ENCODE measurements at places on chromosomes 2 and 18. TPM values are rescaled to one million over a fixed set of nuclear protein-coding genes. Genes with fewer than 3 reads are reported as not detected.

Gene ACTG2
- total RNA-seq = not detected

Gene DSC1
- 0.16 TPM for total RNA-seq

Gene MAP3K19
- not detected for total RNA-seq

Gene IL1F10
- not detected for total RNA-seq

Gene GPR148
- not detected for total RNA-seq

DNA sequence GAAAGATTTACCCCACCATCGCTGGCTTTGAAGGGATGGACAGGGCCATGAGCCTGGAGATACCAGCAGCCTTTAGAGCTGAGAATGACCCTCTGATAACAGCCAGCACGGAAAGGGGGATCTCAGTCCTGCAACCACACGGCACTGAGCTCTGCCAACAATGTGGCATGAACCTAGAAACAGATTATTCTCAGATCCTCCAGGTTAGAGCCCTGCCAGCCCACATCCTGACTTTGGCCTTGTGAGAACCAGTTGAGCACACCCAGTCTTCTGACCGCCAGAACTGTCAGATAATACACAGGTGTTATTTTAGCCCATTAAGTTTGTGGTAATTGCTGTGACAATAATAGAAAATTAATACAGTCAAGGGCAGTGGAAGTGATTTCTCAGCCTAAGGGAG lies 9.4 kb upstream of the GNLY start:
- H3K27me3 ChIP-seq = peaks cover 31% of the 10 kb centered on the region
- H3K27ac ChIP-seq = no peak overlapping the region
- H3K4me1 ChIP-seq = peaks cover 2% of the 10 kb centered on the region
- H3K36me3 ChIP-seq = no peaks in the 10 kb centered on the region
- DNase-seq = no peak
- no peak overlapping the region for H3K4me3 ChIP-seq

GRCh38 chr2:29747786-29748470 lies 173.5 kb downstream of the ALK start:
- H3K27me3 ChIP-seq = peaks cover 18% of the 10 kb centered on the region
- no peak overlapping the region for H3K4me3 ChIP-seq
- DNase-seq = no peak
- H3K36me3 ChIP-seq = no peaks in the 10 kb centered on the region

DNA sequence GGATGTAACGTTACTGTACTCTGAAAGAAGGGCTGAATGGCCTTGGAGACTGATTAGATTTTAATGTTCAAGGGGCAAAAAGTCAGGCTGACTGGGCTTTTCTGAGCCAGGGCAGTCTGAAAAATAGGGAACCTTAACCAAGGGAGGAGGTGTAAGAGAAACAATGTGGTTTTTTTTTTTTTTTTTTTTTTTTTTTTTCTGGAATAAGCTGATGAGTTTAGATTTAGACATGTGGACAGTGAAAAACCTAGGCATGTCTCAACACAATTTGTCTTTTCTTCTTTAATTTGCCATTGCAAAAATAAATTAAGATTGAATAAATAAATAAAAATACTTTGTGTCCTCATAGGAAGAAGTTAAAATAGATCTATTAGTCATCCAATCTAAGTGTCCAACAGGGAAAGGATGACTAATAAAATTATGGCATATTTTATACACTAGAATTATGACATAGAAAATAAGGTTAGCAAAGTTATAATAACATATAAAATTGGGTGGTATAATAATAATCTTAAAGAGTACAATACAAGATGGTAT lies 237.6 kb upstream of the TRIB2 start:
- no peak for DNase-seq
- no peak overlapping the region for H3K27ac ChIP-seq
- H3K4me1 ChIP-seq = peaks cover 2% of the 10 kb centered on the region
- H3K27me3 ChIP-seq = no peaks in the 10 kb centered on the region
- H3K36me3 ChIP-seq = peaks cover 1% of the 10 kb centered on the region

GRCh38 chr2:38387887-38388286 lies 10.8 kb upstream of the ATL2 start:
- H3K4me1 ChIP-seq = peaks cover 22% of the 10 kb centered on the region
- DNase-seq = no peak
- H3K4me3 ChIP-seq = peak overlapping the region; percentile 63
- peaks cover 2% of the 10 kb centered on the region for H3K36me3 ChIP-seq
- H3K27ac ChIP-seq = peak overlapping the region; percentile 90

DNA sequence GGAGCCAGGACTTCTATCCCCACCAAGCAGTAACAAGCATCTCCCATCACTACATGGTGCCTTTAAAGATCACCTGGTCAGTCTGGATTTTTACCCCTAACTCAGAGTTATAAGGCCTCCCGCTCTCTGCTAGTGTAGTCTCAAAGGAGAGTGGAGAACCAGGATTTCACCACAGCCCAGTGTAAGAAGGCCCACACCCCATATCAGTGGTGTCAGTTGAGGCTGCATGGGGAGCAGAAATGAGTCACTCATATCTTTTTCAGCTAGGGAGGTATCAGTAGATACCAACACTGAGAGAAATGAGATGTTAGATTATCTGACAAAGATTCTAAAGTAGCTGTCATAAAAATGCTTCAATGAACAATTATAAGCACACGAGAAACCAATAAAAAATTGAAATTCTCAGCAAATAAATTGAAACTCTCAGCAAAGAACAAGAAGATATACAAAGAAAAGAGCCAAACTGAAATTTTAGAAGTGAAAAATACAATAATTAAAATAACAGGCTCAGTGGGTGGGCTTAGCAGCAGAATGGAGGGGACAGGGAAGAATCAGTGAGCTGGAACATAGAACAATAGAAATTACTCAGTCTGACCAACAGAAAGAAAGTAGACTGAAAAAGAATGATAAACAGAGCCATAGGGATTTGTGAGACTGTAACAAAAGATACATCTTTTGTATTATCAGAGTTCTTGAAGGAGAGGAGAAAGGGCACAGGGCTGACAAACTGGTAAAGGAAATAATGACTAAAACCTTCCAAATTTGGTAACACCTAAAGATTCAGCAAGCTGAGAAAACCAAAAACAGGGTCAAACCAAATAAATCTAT lies 257.7 kb downstream of the ANAPC1 start:
- no peak overlapping the region for H3K27ac ChIP-seq
- H3K27me3 ChIP-seq = no peaks in the 10 kb centered on the region
- H3K4me1 ChIP-seq = no peaks in the 10 kb centered on the region
- H3K36me3 ChIP-seq = peaks cover 2% of the 10 kb centered on the region
- DNase-seq = no peak

GRCh38 chr2:7801212-7801611 lies 880.6 kb upstream of the ID2 start:
- DNase-seq = no peak
- peaks cover 4% of the 10 kb centered on the region for H3K27me3 ChIP-seq
- peaks cover 2% of the 10 kb centered on the region for H3K36me3 ChIP-seq
- H3K27ac ChIP-seq = no peak overlapping the region
- no peaks in the 10 kb centered on the region for H3K4me1 ChIP-seq
- no peak overlapping the region for H3K4me3 ChIP-seq

GRCh38 chr2:5695654-5696403 lies 3.6 kb downstream of the SOX11 start:
- peaks cover 6% of the 10 kb centered on the region for H3K36me3 ChIP-seq
- peaks cover 6% of the 10 kb centered on the region for H3K4me1 ChIP-seq
- DNase-seq = no peak
- no peak overlapping the region for H3K27ac ChIP-seq

DNA sequence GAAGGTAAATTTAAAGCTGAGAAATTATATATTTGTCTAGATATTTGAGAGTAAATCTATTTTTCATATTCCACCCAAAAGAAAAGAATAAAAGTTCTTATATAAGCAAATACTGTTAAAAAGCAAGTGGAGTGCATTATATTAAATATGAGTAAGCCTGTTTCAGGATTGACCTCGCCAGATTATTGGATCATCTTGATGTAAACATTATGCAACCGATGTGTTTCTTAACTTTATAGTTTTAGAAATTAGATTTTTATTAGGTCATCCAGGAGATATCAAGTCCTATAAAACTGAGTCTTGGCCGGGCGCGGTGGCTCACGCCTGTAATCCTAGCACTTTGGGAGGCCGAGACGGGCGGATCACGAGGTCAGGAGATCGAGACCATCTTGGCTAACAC lies 100.3 kb upstream of the MSTN start:
- no peaks in the 10 kb centered on the region for H3K4me1 ChIP-seq
- H3K36me3 ChIP-seq = no peaks in the 10 kb centered on the region
- H3K4me3 ChIP-seq = no peak overlapping the region
- no peak overlapping the region for H3K27ac ChIP-seq
- no peaks in the 10 kb centered on the region for H3K27me3 ChIP-seq

DNA sequence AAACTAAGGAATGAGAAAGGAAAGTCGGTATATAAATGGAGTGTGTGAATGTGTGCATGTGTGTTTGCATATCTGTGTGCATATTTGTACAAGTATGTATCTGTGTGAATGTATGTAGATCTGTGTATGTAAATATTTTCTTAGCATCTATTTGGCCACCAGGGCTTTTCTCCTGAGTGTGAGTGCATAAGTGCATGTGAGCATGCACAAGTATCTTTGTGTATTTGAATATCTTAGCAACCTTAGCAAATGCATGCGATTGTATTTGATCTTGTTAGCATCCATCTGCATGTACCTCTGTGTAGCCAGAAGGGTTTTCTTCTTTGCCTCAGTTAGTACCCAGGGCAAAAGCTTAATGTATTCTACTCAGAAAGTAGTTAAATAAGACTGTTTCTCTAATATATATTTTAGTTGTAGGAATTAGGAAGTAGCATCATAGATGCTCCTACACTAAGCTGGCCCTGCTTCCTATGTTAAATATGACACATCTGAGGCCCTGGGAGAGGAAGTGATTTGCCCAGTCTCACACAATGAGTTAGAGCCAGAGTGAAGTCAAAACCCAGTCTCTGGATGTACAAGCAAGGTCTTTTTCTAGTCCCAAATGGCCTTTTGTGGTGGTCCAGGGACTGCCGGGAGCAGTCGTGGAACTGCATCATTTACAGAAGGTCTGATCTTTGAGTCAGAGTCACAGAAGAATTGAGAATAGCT lies 9.2 kb downstream of the FKBP1B start:
- peaks cover 4% of the 10 kb centered on the region for H3K4me1 ChIP-seq
- H3K27me3 ChIP-seq = no peaks in the 10 kb centered on the region
- no peak for DNase-seq
- H3K36me3 ChIP-seq = no peaks in the 10 kb centered on the region

- H3K4me3 ChIP-seq = no peak overlapping the region
- H3K36me3 ChIP-seq = peaks cover 3% of the 10 kb centered on the region
- no peak for DNase-seq
Measured at GRCh38 chr18:35050705-35051195, 9.5 kb downstream of the MAPRE2 start.

GRCh38 chr18:46042571-46043123 lies 29.4 kb downstream of the PSTPIP2 start:
- H3K27ac ChIP-seq = peak overlapping the region; percentile 86
- peaks cover 32% of the 10 kb centered on the region for H3K4me1 ChIP-seq
- DNase-seq = no peak
- peak overlapping the region; percentile 78 for H3K4me3 ChIP-seq
- H3K36me3 ChIP-seq = peaks cover 6% of the 10 kb centered on the region

GRCh38 chr2:16022548-16023240 lies 82.3 kb downstream of the MYCN start:
- no peaks in the 10 kb centered on the region for H3K36me3 ChIP-seq
- H3K4me3 ChIP-seq = no peak overlapping the region
- DNase-seq = no peak
- H3K27ac ChIP-seq = no peak overlapping the region
- H3K4me1 ChIP-seq = no peaks in the 10 kb centered on the region

DNA sequence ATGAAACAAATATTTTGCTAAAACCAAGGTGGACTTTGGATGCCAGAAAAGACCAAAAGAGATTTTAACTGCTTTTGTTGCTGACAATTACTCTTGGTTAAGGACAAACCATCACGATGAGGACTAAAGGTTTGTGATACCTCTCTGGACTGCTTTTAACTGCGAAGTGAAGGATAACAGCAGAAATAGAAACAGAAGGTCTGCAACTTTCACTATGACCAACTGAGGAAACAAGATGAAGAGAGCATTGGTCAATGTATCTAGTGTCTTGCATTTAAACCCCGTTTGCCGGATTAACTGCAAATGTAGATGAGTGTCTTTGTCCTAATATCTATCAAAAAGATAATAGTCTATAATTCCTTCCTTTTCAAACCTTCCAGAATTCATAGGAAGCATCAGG lies 541.7 kb downstream of the ERBB4 start:
- H3K4me1 ChIP-seq = no peaks in the 10 kb centered on the region
- H3K36me3 ChIP-seq = no peaks in the 10 kb centered on the region
- DNase-seq = no peak
- H3K27ac ChIP-seq = no peak overlapping the region
- no peak overlapping the region for H3K4me3 ChIP-seq

DNA sequence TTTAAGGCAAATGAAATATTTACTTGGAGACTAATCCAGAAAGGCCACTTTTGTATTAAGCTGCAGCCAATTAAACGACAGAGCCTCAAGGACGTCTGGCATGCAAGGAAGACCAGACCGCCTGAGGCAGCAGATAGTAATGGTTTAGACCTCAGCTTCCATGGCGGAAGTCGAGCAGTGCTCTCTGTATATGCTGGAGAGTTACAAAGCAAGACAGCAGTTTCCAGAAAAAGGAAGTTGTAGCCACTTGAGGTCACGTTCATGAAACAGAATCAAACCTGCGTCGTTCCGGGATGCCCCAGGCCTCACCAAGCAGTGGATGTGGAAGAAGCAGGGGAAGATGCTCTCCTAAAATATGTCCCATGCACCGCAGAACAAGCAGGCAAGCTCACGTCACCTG lies 142.0 kb downstream of the PTGR3 start:
- no peak overlapping the region for H3K4me3 ChIP-seq
- peaks cover 2% of the 10 kb centered on the region for H3K36me3 ChIP-seq
- peaks cover 22% of the 10 kb centered on the region for H3K4me1 ChIP-seq
- no peak for DNase-seq
- peak overlapping the region; percentile 99 for H3K27ac ChIP-seq

DNA sequence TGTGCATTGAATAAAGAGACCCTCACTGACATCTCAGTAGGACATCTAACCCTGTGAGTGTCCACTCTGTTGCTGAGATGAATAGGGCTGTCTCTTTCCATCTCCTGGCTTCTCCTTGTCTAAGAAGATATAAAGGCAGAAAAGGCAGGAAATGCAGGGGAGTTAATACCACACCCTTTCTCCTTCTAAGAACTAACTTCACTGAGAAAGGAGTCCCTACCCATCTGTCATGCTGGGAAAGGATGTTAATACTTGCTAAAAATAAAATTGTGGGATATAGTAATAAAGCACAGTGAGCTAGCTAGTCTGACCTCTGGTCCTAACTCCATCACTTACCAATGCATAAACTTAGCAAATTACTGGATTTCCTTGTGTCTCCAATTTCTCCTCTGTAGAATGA lies 213.9 kb upstream of the FIGN start:
- DNase-seq = no peak
- no peaks in the 10 kb centered on the region for H3K27me3 ChIP-seq
- H3K4me1 ChIP-seq = no peaks in the 10 kb centered on the region
- H3K4me3 ChIP-seq = no peak overlapping the region
- no peaks in the 10 kb centered on the region for H3K36me3 ChIP-seq

DNA sequence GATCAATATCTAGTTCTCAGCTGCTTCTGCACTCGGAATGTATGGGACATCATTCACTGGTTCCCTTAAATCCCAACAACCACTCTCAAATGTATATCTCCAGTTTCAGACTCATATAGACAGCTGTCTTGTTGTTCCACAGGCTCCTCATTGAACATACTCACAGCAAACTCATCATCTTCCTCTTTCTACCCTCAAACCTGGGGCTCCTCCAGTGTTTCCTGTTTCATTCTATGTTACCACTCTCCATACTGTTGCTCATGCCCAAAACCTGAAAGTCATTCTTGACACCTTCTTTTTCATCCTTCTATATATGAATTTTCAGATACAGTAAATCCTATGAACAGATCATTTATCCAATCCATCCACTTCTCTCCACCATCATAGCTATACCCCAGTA lies 18.7 kb upstream of the REL start:
- peaks cover 17% of the 10 kb centered on the region for H3K27me3 ChIP-seq
- H3K27ac ChIP-seq = no peak overlapping the region
- peaks cover 2% of the 10 kb centered on the region for H3K4me1 ChIP-seq
- H3K36me3 ChIP-seq = peaks cover 3% of the 10 kb centered on the region
- H3K4me3 ChIP-seq = no peak overlapping the region

Measured in T-helper 17 cell (primary cell).